ENCODE measurements at places on chromosomes 16 and 17.

DNA sequence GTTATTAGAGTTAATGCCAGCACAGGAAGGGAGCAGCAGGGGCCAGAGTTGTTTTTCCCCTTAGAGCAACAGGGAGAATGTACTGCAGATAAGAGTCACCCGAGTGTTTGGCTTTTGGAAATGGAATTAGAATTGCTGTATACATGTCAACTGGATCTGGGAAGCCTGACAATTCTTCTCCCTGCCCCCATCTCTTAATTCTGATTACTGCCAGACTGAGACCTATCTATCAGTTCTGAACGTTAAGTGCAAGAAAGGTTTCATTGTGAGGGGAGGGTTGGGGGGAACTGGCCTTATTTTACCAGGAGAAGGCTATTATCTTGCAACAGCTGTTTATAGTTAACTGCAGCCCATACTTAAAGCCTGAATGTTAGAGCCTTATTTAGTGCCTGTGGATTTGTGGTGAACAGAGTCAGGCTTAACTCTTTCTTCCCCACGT, 424.5 kb upstream of the CDH11 start:
- no peak for DNase-seq

DNA sequence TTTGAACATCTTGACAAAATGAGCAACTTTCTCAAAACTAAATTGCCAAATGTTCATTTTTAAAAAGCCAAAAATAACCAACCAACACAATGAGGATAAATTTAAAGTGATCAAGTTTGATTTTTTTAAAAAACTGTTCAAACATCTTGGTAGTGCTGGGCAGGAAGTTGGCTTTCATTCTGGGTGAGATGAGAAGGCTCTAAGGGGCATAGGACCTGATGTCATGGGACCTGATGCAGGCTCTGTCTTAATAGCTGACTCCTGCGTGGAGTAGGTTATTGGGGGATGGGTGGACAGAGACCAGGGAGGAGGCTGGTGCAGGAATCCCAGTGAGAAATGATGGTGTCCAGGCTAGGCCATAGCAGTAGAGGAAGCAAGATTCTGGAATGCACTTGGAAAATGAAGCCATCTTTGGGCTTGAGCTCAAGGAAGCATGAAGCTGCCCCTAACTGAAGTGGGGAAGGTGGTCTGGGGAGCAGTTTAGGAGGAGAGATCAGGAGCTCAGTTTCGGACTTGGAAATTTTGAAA, 20.4 kb downstream of the NLRC5 start:
- DNase-seq = no peak

DNA sequence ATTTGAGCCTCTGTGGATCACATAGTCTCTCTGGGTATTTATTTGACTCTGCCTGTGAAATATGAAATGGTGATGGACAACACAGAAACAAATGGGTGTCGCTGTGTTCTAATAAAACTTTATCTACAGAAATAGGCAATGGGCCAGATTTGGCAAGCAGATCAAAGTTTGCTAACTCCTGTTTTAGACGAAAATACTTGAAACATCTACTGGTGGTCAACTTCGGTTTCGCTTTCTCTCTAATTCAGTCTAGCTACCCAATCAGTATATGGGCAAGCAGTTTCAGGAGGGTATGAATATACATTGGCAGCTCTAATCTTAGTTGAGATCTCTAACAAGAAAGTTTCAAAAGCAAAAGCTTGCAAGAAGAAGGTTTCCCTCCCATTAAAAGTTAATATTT, 60.1 kb upstream of the DYNLRB2 start:
- no peak for DNase-seq

DNA sequence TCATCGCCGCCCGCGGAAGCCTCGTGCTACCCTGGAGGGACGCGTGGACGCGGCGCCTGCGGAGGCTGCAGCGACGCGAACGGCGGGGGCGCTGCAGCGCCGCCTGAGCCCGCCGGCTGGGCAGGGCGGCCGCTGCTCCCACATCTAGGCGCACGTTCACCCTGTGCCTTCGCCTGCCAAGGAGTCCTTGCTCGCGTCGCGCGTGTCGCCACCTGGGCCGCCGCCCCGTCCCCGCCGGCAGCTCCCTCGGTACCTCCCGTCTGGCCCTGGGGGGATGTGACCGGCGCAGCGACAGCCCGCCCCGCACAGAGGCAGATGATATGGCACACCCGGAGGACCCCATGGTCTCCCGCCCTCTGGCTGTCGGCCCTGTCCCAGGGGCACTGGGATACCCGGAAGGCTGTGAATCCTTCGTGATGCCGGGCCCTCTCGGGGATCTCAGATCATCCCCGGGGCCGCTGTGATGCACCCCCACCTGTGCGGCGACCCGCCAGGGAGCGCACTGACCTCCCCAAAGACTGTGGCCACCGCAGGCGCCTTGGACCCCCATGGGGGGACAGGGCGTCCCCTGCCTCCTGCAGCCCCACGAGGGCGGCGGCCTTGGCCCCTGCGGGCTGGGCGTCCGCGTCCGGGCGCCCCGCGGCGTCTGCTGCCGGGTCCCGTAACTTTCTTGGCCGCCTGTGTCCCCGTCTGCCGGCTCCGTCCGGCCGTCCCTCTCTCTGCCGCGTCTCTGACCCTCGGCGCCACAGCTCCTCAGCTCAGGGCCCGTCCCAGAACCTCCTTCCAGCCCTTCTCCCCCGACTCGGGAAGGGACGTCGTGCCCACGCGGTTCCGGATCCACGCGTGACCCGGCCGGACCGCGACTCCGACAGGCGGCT, 689 bp upstream of the TBC1D24 start:
- peak; percentile 72 for DNase-seq

DNA sequence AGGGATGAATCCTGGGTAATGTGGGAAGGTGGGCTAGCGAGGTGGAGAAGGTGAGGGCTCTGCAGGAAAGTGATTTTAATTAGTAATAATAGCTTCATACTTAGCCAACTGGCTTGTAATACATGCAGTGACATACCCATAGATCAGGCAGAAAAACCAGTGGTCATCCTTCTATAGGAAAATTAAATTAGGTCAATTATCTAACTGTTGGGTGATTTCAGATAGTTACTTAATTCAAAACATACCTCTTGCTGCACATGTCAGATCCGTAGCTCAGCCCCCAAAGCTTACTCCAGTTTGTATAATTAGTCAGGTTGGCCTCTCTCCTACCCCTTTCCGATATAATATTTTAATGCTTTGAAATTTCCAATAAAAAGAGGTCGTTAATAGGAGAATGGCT, 137.0 kb downstream of the TMEM114 start:
- no peak for DNase-seq

- peak; percentile 93 for DNase-seq
Observed at GRCh38 chr17:21280081-21280518, 4.4 kb upstream of the MAP2K3 start.

DNA sequence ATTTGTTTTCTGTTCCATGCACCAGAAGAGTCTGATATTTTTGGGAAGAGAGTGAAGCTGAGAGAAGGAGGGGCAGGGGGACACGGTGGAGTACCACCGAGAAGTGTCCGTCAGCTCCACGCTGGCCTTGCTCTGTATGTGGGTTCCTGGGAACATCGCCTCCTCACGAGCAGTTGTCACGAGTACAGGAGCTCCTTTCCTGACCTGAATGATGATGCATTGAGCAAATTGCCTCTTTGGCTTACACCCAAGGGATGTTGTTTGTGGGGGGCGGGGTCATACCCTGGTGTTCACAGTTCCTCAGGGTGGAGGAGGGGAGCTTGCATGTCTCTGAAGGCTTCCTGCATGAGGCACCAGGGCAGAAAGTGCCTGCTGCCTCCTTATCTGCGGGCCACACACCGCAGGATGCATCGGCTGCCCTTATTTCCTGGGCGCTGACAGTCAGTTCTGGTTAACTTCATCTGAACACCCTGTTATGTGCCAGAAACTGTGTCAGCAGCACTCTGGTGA, 36.2 kb downstream of the RGS9 start:
- no peak for DNase-seq

- no peak for DNase-seq
Observed at GRCh38 chr17:38916771-38917170, 8.6 kb upstream of the LASP1NB start.

GRCh38 chr17:56987283-56987834, 9.4 kb downstream of the SCPEP1 start:
- DNase-seq = no peak

DNA sequence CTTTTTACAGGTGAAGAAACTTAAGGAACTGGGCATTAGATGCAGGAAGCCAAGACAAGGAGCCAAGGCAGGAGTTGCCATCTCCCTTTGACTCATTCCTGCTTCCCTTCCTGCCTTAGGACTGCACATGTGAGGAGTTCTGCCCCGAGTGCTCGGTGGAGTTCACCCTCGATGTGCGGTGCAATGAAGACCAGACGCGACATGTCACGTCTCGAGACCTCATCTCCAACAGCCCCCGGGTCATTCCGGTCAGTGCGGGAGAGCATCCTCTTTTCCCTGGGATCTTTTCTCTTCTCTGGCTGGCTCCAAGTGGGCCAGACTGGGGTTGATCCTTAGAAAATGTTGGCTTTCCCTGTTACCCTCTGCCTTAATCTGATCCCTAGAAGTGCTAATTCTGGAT, 6.6 kb downstream of the POLR2C start:
- DNase-seq = no peak

DNA sequence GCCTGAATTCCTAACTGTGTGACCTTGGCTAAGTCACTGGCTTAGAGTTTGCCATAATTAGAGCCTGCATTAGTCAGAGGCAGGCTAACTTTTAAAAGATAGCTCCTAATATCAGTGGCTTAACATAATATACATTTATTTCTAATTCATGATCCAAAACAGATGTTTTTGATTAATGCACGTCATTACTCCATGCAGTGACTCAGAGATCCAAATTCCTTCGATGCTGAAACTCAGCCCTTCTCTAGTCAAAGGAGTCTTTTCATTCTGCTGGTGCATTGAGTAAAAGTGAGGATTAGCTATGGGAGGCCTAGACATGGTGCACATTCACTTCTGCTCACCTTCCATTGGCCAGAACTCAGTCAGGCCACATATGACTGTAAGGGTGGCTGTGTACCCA, 49.8 kb downstream of the IRX3 start:
- DNase-seq = no peak

DNA sequence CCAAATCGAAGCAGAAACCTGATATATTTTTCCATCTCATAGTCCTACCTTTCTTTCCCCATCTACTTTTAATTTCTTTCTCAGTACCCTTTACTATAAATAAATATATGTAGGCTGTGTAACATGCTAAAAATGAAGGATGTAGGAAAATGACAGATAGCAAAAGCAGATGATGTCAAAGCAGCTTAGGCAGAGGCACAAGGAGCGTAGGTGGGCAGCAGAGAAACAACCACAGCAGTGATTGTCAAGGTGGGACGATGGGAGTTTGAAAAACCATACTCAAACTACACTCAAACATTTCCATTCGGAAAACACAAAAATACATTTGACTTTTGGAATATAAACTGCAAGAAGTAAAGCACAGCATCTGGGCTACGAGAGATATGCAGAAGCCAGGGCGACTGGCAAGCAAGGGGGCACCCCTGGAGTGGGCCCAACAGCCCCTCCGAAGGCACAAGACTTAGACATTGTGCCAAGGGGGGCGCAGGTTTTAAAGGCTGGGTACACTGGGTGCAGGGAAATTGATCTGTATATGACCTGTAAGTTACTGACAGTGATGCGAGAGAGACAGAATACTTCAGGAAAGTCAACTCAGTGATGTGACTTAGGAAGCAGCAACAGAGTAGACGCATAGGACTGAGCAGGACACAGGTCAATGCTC, 31.1 kb downstream of the SNN start:
- DNase-seq = no peak

Measured in suppressor macrophage treated with lipopolysaccharide for 4 hours (primary cell).